D721Med (cell line): ENCODE measurements at places on chromosomes 2 and 18.
A peak's percentile ranks its signal among the peaks of the same experiment; 100 is the strongest.

GRCh38 chr2:144516411-144516980 lies 3.4 kb downstream of the ZEB2 start:
- no peak for DNase-seq

DNA sequence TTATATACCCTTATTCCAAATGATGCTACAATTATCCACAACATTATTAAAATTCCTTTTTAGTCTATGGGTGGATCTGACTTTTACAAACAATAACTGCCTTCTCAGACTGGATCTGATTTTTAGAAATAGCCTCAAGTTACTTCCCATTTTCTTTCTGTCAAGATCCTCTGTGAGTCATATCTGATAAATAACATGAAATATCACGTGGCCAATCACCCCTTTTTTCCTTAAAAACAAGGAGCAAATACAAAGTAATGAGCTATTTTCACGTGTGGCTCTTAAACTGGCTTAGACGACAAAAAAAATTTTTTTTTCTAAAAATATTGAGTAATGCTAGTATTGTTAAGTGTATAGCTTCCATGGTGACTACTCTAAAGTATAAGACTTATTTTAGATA lies 6.7 kb downstream of the PELI1 start:
- DNase-seq = no peak

DNA sequence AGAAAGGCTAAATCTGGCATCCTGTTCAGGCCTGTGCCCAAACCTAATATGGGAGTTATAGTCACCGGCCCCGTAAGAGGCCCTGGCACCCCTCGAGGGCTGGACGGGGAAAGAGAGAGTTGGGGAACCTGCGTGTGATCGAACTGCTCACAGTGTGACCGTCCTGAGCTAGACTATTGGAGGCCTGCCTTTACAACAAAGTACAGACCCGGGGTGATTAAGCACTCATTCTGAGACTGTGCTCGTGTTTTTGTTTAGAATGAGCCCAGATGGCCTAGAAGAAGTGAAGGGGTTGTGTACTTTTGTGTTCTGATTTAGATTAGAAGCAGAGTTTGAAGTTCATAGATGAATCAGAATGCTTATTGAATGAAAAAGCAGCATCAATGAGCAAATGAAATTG lies 115.3 kb downstream of the ACOXL start:
- no peak for DNase-seq

DNA sequence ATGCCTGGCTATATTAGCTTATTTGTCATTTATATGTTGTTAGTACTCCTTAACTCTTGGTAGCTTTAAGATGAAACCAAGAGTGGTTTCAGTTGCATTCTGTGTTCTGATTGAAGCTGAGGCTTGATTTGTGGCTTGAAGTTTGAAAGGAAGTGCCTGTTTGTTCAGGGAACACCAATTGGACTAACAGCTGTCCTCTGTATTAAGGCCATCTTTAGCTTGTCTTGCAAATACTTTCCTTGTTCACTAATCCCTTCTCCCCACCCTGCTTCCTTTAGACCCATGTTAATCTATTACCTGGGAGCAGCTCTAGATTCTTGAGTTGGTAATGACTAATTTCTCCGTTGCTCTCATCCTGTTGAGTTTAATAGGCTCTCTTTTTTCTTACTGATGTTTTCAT lies 13.4 kb downstream of the ITGA6 start:
- peak; percentile 40 for DNase-seq

DNA sequence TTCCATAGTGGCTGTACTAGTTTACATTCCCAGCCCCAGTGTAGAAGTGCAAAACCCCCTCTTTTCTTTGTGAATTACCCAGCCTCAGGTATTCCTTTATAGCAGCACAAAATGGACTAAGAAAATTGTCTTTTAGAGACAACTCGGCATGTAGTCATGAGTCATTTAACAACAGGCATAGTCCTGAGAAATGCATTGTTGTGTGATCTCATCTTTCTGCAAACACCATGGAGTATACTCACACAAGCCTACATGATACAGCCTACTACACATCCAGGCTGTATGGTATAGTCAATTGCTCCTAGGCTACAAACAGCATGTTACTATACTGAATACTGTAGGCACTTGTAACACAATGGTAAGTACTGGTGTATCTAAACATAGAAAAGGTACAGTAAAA lies 44.4 kb upstream of the MBP start:
- DNase-seq = no peak

GRCh38 chr2:200782251-200782650 lies 29.5 kb upstream of the BZW1 start:
- no peak for DNase-seq

DNA sequence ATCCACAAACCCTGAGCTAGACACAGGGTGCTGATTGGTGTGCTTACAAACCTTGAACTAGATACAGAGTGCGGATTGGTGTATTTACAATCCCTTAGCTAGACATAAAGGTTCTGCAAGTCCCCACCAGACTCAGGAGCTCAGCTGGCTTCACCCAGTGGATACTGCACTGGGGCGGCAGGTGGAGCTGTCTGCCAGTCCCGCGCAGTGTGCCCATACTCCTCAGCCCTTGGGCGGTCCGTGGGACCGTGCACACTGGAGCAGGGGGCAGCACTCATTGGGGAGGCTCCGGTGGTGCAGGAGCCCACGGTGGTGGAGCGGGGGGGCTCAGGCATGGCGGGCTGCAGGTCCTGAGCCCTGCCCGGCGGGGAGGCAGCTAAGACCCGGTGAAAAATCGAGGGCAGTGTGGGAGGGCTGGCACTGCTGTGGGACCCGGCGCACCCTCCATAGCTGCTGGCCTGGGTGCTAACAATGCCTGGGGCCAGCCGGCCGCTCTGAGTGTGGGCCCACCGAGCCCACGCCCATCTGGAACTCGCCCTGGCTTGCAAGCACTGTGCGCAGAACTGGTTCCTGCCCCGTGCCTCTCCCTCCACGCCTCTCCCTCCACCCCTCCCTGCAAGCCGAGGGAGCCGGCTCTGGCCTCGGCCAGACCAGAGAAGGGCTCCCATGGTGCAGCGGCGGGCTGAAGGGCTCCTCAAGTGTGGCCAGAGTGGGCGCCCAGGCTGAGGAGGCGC lies 75.6 kb downstream of the MOB4 start:
- DNase-seq = no peak

DNA sequence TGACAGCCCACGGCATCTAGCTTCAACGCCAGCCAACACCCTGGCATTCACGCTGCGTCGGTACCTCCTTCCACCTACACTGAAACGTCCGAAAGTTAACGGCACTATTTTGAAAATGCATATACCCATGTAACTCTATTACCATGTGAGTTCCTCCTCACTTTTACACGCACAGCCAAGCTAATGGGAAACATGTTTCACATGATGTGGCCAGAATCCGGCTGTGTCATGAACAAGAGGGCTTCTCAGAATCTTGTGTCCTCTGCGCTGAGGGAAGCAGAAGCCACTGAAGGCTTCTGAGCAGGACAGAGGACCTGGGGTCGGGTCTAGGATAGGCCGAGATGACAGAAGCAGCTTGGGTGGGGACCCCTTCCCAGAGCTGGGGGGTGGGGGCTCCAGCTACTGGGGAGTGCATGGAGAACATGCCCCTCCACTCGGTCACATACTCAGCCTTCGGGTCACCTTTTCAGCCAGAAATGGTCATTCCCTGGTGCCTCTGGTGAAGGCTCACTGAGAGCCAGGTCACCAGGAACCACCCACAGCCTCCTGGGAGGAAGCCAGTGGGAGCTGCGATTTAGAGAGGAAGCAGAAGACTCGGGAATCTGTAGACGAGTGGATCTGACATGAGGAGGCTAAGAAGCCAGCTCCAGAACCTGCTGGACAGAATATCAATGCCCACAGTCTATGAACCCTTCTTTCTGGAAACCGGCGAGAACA lies 41.5 kb downstream of the HDAC4 start:
- DNase-seq = no peak

DNA sequence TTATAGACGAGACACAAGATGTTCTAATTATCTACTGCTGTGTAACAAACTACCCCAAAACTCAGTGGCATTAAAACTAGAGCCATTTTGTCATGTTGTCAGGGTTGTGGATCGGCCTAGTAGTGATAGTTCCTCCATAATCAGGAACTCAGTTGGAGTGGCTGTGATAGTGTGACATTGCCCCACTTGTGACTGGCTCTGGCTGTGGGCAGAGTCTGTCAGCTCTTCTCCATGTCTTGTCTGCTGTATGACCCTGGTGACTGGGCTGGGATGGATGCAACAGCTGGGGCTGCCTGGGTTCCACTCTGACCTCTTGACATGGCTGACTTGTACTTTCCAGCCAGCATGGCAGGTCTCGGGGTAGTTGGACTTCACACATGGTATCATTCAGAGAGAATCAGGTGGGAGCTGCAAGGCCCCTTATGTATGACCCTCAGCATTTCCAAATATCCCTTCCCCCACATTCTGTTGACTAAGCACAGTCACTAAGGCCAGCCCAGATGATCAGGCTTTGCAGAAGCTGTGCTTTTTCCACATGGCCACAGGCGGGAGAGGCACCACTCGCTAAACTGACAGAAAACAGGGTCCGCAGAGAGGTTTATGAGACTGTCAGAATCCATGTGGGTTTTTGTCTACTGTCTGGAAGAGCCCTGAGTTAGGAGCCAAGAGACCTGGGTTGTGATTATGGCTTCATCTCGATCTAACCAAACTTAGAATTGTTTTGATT lies 50.3 kb downstream of the SETBP1 start:
- no peak for DNase-seq

GRCh38 chr2:72543497-72544216 lies 282.2 kb downstream of the EXOC6B start:
- no peak for DNase-seq

DNA sequence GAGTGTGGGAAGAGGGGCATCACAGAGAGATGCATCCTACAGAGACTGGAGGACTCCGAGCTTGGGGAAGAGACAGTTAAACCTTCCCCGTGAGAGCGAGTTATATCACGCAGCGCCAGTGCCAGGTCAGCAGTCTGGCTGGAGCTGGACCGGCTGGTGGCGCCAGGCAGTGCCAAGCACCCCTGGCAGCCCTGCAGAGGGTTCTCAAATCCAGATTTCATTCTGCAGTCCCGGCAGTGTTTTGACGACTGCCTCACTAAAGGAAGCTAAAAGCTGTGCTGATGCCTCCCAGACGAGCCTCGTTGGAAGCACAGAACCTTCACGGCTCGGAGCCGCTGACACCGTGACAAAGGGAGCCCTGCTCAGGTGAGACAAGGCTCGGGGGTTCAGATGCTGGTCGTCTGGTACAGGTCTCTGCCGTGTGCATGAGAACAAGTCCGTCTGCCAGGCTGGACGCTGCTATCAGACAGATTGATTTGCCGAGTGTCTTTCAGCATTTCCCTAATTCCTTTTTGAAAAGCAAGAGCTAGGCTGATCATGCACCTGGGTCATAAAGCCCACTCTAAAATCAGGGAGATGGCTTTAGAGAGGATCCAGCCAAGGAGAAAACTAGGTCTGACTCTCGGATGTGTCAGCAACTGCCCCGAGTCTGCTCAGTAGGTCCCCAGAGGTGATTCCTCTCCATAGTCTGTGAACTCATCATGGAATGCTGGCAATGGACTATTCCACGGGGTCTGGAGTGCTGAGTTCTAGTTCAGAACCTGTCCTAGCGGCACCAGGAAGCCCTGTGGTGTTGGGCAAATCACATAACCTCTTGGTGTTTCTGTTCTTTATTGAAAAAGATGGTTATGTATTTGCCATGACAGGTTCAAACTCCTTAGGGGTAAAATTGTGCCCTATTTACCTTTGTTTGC lies 240.6 kb downstream of the SOX11 start:
- DNase-seq = no peak

DNA sequence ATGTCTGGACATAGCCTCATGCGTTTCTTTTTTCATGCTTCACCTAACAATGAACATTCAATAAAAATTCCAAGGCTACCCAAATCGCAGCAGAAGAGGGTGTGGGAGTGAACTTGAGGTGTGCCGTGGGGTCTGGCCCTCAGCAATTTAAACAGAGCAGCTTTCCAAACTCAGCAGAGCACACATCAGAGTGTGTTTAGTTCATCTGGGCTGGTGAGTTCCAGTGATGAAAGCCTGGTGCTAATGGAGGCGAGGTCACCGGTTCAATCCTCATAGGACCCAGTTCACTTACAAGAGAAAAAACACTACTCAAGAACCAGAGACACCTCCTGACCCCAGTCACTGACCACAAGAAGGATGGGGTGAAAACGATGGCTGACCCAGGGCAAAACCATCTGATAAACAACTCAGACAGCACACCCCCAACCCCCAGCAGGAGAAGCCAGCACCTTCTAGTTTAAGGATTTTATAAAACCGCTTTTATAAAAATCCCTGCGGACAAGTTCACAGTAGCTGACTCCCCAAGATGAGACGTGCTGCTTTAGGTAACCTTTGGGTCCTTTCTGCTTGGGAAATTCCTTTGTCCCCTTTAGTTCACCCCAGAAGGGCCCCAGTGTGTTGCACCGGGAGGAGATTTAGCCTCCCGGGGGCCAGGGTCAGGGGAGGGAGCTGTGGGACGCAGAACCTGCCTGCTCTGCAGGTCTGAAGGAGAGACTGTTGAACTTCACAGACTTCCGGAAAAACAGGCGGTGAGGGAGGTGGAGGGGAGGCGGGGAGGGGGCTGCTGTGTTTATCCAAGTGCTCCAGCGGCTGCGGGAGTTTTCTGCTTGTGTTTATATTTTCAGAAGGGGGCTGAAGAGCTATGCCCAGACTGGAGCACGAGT lies 152.7 kb upstream of the SOX11 start:
- DNase-seq = no peak

DNA sequence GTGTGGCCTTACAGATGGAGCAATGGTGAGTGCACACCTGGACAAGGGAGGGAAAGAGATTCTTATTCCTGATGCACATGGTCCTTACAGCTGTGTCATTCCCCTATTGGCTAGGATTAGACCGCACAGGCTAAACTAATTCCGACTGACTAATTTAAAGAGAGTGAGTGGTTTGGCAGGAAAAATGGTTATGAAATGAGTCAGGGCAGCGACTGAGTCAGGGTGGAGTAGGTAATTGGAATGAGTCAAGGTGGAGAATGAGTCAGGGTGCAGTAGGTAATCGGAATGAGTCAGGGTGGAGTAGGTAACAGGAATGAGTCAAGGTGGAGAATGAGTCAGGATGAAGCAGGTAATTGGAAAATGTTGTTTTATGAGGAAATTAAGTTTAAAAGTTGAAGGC lies 1353.7 kb upstream of the LRRTM1 start:
- DNase-seq = no peak

GRCh38 chr18:67094123-67094522 lies 422.4 kb downstream of the DSEL start:
- no peak for DNase-seq

DNA sequence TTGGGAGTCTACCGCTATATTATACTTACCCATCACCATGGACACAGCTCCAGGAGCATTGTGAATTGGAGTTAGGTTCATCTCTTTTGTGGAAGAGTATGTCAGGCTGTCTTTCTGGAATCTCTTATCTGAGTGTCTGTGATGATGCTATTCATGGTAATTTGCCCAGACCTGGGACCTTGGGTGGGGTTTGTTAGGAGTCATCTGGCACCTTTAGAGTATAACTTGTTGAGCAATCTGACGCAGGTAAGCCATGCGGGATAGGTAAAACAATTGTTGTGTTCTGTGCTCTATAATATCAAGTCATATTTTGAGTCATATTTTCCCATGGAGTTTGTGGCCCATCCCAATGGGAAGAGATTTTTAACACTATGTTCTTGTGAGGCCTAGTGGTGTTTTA lies 49.7 kb upstream of the MAPRE2 start:
- no peak for DNase-seq
